ENCODE measurements at places on chromosomes 1 and 21. TPM values are rescaled to one million over a fixed set of nuclear protein-coding genes. Genes with fewer than 3 reads are reported as not detected.

GFI1 gene
- 48.3 TPM for total RNA-seq

NCF2 gene
- total RNA-seq: 9.2 TPM

CFAP74 gene
- not detected for total RNA-seq

UMODL1 gene
- total RNA-seq: not detected

BARHL2 gene
- total RNA-seq: not detected

S100A7A gene
- not detected for total RNA-seq

DESI2 gene
- total RNA-seq: 34.3 TPM

SZT2 gene
- 57.2 TPM for total RNA-seq

SLFNL1 gene
- total RNA-seq: 0.40 TPM

TFF1 gene
- total RNA-seq: not detected

CHRM3 gene
- not detected for total RNA-seq

INSRR gene
- total RNA-seq: 0.21 TPM

PLA2G5 gene
- total RNA-seq: not detected

TMEM82 gene
- total RNA-seq: not detected

CRABP2 gene
- total RNA-seq: 1.9 TPM

EXTL1 gene
- not detected for total RNA-seq

RUNX3 gene
- 144 TPM for total RNA-seq

PHTF1 gene
- total RNA-seq: 24.8 TPM

NTMT2 gene
- not detected for total RNA-seq

PHC2 gene
- 40.3 TPM for total RNA-seq

CCDC27 gene
- total RNA-seq: not detected

REN gene
- not detected for total RNA-seq

ATP1A4 gene
- total RNA-seq: not detected

PLD5 gene
- total RNA-seq: not detected

KRTAP19-3 gene
- total RNA-seq: not detected

Measured in activated CD8-positive, alpha-beta T cell treated with anti-CD3 and anti-CD28 coated beads, Interleukin-2, amount 10 ng/mL, durations not matched to agents 7 days and 5 days (primary cell).